ENCODE measurements at places on chromosomes 2 and 18.
A peak's percentile ranks its signal among the peaks of the same experiment; 100 is the strongest.

DNA sequence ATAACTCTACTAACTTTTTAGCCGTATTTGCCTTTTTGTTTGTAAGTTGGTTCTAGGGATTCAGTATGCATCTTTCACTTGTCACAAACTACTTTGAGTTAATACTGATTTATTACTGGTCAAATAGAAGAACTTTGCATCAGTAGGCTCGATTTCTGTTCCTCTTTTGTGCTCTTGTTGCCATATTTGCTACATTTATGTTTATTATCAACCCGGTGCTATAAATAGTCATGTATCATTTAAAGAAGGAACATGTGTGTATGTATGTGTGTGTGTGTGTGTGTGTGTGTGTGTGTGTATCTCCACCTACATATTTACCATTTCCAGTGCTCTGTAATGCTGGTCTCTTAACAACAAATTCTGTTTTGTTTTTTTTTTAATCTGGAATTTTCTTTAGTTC lies 79.6 kb upstream of the B3GNT7 start:
- no peak for DNase-seq

GRCh38 chr18:8788503-8789429 lies 83.4 kb downstream of the MTCL1 start:
- no peak for DNase-seq

DNA sequence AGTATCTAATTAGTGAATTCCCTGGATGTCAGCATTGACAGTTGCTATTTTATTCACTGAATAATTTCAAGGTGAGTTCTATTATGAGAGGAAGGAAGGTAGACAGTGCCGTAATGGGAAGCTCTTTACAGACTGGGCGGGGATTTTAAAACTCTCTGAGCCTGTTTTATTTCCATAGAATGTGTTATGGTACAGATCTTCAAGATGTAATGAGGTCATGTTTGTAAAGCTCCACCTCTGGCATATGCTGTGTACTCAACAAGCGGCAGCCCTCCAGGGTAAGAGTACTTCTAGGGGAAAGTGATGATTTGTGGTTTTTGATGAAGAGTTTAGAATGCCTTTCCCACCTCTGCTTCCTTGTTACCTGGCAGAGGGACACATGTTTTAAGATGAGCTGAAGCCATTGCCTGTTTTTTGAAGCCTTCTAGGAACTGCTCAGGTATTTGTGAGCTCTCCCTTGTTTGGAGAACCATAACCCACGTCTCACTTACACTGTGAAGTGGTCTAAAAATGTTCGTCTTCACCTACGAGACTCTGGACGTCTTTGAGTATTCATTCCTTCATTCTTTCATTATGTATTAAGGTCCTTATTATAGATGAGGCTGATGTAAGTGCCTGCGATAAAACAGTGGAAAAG lies 251.2 kb downstream of the PTGR3 start:
- no peak for DNase-seq

- no peak for DNase-seq
Measured at GRCh38 chr2:172287190-172287589, 140.2 kb upstream of the ITGA6 start.

DNA sequence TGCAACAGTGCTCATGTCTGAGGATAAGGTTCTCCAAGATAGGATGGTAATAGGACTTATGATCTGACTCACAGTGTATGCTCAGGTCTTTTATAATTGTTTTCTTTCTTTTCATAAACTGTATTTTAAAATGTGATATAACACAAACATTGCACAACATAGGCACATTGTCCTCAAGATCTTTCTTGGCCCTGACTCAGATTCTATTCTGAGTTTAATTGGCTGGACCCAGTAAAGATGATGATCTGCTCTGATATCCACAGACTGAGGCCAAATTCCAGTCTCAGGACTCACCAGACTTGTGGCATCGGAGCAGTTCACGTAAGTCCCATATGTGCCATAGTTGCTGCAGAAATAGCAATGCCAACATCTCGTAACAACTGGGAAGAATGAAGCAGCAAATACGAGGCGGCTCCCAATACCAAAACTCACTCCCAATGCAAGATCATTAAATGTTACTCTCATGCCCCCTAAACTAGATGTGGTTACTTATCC lies 448.9 kb upstream of the SLC14A2 start:
- no peak for DNase-seq

DNA sequence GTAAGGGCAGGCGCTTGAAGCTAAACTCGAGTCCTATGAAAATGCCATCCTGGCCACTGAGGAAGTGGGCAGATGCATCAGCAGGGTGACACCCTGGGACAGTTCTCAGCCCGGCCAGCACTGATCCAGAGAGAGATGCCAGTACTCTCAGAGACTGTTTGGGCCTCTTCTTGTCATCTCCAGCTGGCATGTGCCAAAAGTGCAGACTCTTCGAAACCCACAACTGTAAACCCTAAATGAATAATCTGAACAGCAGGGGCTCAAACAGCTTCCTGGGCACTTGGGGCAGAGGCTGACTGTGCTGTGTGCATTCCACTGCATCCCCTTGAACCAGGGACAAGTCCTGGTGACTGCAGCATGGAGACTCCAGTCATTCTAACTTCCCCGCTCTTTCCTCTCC lies 204.2 kb upstream of the SMAD2 start:
- DNase-seq: no peak

GRCh38 chr2:25763575-25763974 lies 90.2 kb upstream of the DTNB start:
- no peak for DNase-seq

- DNase-seq: no peak
Measured at GRCh38 chr2:27916293-27916995, 25.9 kb downstream of the BABAM2 start.

- DNase-seq: no peak
Measured at GRCh38 chr2:35871672-35872071, 483.9 kb upstream of the CRIM1 start.

DNA sequence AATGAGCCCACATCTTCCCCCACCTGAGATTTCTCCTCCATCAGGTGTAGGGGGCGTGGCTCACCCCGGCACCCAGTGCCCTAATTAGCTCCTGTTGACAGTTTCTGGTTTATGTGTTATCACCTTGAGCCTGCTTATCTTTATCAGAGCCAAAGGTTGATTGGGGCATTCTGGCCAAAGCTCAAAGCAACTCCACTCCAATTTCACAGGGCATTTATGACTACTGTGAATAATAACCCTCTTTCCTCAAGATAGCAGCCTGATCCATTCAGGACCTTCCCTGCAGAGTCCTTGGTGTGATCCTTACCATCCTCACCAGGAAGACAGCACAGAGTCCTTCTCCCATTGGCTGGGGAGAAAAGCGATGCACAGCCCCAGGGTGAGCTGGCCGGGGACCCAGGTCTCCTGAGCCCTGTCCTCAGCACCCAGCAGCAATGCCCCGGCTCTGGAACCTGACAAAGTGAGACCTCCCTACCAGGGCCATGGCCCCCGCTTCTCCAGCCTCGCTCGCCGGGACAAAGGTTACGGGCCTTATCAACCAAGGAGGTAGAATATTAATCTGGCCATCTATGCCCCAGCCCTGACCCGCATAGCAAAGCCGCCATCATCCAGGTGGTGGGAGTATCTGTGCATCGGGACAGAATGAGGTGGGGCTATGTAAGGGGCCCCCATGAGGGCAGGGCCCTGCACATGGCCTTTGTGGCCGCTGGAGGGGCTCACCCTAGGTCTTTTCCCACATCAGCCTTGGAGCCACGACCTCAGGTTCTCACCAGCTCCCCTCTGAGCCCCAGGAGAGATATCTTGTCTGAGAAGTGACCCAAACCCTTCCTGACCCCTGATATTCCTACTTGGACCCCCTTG lies 64.5 kb downstream of the ZFP36L2 start:
- DNase-seq: no peak

- no peak for DNase-seq
Measured at GRCh38 chr2:23658466-23658942, 268.4 kb downstream of the ATAD2B start.

DNA sequence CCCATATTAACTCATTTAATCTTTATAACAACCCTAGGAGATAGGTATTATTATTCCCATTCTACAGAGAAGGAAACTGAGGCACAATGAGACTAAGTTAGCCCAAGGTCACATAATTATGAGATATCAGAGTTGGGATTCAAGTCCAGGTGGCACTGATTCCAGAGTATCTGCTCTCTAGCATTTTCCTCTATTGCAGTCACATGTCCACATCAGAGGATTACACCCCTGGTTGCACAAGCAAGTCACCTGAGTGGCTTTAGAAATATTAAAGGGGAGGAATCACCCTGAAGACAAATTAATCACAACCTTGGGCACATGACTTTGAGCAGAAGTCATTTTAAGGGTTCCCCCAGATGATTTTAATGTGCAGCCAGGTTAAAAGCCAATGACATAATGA lies 23.8 kb downstream of the SRD5A2 start:
- DNase-seq: no peak

- no peak for DNase-seq
Measured at GRCh38 chr2:160650196-160651118, 156.8 kb upstream of the RBMS1 start.

GRCh38 chr2:74947703-74948102 lies 10.7 kb upstream of the POLE4 start:
- DNase-seq: no peak

- no peak for DNase-seq
Measured at GRCh38 chr2:64773461-64774118, 119.9 kb upstream of the SERTAD2 start.

DNA sequence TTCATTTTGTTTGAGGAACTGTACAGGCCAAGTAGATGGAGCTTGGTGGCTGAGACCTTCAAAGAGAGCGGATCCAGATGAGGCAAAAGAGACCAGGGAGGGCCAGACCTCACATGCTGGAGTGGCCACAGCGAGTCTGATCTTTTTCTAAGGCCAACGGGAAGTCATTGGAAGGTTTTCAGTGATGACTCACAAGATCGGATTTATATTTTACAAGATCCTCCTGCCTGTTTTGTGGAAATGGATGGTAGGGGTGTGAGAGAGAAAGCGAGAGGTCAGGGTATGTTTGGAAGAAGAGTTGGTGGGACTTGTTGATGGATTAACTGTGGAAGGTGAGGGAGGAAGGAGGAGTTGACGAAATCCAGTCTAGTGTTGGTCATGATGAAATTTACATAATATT lies 44.6 kb upstream of the TUBA3D start:
- DNase-seq: no peak

DNA sequence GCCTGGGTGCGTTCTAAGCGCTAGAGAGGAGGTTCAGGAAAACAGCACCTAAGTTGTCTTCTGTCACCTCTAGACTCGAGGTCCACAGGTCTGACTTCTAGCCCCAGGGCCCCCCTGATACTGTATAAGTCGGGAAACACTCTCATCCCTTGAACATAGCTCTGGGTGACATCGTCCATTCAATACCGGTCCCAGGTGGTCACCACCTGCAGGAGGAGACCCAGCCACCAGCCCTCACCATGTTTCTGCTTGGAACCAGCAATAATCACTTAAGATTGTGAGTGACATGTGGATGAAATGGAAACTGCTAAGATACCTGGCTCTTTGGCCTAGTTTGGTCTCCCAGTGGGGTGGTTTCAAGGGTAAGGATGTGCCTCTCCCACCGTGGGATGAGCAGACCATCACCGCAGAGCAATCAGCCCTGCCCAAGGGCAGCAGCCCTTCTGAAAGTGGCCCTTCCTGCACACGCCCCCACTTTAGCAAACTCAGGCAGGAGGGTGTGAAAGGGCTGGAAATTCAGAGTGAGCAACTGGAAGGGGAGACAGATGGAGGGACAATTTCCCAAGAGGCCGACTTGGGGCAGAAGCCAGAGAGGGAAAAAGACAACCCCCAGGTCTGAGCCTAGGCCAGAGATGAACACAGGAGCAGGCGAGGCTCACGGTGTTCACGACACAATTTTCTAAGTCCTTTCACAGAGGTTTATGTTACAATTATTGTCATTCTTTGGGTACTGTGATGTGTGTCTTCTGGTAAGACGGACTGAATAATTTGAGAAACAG lies 95.2 kb downstream of the ZNF516 start:
- DNase-seq: no peak

DNA sequence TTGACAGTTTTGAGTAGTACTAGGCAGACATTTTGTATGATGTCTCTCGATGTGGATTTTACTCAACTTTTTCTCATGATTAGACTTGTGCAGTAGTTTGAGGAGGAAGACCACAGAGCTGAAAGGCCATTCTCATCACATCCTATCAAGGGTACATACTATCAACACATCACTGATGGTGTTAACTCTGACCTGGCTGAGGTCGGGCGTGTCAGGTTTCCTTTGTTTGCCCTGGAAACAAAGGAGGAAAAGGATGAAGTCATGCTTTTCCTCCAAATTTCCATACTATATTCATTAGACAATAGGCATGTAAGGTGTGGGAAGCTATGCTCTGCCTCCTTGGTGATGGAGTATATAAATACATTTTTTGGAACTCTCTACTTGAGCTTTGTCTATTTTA lies 211.1 kb downstream of the DSEL start:
- DNase-seq: no peak

- no peak for DNase-seq
Measured at GRCh38 chr2:23484275-23484674, 99.3 kb downstream of the KLHL29 start.

- DNase-seq: no peak
Measured at GRCh38 chr2:147096671-147097070, 748.2 kb upstream of the ACVR2A start.

GRCh38 chr2:98761267-98761781 lies 30.4 kb upstream of the MGAT4A start:
- DNase-seq: no peak

GRCh38 chr2:27191070-27191829 lies 20.6 kb upstream of the ATRAID start:
- peak; percentile 29 for DNase-seq

DNA sequence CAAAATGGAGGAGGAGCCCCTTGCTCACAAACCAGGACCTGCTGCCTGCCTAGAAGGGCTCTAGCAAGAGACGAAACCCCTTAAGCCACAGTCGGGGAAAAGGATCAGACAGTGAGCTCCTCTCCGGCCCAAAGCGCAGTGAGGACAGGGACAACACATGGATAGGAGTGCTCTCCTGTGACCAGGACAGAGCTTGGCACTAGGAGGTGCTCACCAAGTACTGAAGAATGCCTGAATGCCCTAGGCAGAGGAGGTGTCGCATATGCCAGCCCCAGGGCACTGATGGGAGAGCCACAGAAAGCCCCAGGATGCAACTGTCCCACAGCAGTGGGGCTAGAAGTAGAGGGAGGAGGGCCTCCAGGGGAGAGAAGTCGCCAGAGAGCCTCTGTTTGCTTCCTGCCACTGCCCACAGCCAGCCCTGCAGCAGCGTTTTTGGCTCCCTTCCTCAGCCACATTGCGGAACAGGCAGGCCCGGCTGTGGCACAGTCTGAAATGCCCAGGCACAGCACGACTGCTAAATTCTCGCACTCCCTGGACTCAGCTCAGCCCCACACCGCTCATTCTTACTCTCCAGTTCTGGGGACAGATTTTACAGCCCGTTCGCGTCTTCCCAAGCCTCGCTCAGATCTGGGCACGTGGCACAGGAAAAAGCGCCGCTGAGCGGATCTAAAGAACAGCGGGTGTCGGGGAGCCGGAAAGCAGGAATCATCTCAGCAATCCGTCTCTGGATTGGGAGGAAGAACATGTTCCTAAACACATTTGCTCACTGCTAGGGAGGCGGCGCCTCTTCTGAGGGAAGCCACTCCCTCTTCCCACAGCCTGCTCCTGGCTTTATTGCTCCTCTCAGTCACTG lies 98.7 kb upstream of the POU3F3 start:
- DNase-seq: no peak

GRCh38 chr2:27231921-27232320 lies 14.8 kb downstream of the CAD start:
- no peak for DNase-seq

- DNase-seq: no peak
Measured at GRCh38 chr18:48661421-48661820, 122.6 kb downstream of the CTIF start.
